ENCODE measurements at places on chromosomes 7 and 10.

DNA sequence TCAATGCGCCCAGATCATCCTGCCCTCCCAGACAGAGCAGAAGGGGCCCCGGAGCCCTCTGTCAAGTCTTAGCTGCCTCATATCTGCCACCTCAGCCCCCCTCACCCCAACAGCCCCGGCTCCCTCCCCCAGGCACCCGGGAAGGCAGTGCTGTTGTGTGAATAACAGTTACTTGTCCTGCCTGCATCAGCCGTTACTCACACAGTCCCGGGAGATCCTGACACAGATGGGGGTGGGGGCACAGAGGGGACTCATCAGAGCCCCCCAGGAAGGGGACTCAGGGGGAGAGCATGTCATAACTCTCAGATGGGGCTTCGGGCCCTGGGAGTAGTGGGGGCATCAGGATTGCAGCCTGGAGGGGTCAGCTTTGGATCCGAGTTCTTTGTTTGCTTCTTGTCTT is 12.4 kb upstream of the SERPINE1 start:
- no peak overlapping the region for H3K27ac ChIP-seq
- H3K27me3 ChIP-seq, result no peaks in the 10 kb centered on the region

DNA sequence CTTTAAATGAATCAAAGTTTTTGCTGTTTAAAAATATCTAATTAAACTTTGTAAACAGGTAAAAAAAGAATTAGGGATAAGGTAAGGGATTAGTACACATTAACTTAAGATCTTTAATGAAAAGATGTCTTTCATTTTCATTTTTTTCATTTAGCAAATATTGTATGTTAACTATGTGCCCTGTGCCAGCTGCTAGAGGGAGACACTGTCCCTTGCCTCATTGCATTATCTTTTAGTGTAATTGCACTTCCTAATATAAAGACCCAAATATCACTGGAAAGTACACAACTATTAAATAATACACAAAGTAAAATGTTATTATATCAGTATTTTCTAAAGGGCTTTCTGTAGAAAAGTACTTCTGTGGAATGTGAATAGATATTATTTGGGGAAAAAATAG is 102.7 kb downstream of the GPR37 start:
- DNase-seq, result no peak
- H3K4me1 ChIP-seq, result no peaks in the 10 kb centered on the region
- H3K27ac ChIP-seq, result no peak overlapping the region
- no peak overlapping the region for H3K4me3 ChIP-seq
- no peaks in the 10 kb centered on the region for H3K27me3 ChIP-seq

DNA sequence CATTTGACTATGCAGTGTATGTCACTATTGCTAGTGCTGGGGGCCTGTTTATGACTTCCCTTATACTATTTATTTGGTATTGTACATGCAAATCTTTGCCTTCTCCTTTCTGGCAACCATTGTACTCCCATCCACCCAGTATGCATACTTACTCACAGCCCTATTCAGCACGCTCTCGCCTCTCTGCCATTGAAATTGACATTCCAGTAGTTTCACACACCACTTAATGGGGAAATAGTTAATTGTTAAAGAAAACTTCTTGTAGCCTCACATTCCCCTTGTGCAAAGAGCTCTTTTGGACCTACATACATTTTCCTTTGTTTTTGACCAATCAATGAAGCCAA is 9.9 kb downstream of the CLDN12 start:
- H3K36me3 ChIP-seq, result peaks cover 11% of the 10 kb centered on the region
- H3K27ac ChIP-seq, result no peak overlapping the region
- H3K4me1 ChIP-seq, result no peaks in the 10 kb centered on the region
- no peaks in the 10 kb centered on the region for H3K27me3 ChIP-seq

DNA sequence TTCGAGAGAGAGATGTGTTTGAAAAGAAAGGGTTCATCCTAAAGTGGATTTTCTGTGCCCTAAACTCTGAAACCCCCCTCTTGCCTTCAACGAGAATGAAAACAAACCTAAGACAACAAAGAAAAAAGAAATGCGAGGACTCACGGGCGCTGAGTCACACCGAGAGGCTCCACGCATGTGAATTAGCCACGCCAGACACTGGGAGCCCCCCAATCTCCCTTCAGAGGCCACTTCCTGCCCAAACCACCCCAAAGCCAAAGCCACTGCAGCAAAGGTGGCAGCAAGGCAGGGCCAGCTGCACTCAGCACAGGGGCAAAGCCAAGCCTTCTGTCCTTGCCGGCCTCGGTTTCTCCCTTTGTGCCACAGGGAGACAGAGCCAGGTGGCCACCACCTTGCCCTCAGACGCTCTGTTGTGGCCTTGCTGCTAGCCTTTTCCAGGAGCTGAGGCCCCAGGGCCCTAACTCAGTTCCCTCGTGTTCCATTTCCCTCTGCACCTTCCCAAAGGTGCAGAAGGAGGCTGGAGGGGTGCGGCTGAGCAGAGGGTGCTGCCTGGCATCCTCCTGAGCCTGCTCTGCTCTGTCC is 93.3 kb downstream of the FAM53B start:
- no peak overlapping the region for H3K4me3 ChIP-seq
- peaks cover 6% of the 10 kb centered on the region for H3K4me1 ChIP-seq
- no peaks in the 10 kb centered on the region for H3K27me3 ChIP-seq
- DNase-seq, result no peak
- no peak overlapping the region for H3K27ac ChIP-seq

Measured in trophoblast cell (in vitro differentiated cells and primary cell).